ENCODE measurements at places on chromosomes 6 and 20.

GRCh38 chr20:58228484-58229197 is at the start of gene ANKRD60:
Gene ANKRD60, minus strand, starts transcription at chr20:58228653. Its CDS starts 0 bp downstream, at chr20:58228653.
- DNase-seq, result no peak

DNA sequence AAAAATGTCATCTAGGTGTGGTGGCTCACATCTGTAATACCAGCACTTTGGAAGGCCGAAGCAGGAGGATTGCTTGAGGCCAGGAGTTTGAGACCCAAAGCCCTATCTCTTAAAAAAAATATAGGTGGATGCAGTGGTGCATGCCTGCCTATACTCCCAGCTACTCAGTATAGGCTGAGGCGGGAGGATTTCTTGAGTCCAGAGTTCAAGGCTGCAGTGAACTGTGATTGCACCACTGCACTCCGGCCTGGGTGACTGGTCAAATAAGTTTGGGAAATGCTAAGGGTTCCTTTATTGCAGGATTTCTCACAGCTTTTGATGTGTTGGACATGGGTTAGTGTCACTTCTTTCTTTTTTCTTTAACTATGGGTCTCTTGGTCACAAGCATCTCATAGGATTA is 261.3 kb downstream of the PLCB1 start:
- DNase-seq, result no peak

DNA sequence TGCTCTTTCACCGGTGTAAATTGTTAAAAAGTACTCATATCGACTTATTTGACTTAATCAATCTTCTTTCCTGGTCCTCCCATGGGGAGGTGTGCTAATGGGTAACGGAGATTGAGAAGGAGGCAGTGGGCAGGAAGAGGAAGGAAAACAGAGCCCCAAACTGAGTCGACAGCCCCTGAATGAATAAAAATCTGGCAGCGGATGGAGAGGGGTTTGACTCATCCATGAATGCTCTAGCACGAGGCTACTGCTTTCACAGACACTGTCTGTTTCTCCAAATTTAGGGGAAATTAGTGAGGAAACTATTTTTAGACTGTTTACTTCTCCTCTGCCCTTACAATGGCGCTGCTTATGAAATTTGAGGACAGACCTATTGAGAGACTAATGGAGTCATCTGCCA is 142.2 kb upstream of the ATXN1 start:
- peak; percentile 7 for DNase-seq

DNA sequence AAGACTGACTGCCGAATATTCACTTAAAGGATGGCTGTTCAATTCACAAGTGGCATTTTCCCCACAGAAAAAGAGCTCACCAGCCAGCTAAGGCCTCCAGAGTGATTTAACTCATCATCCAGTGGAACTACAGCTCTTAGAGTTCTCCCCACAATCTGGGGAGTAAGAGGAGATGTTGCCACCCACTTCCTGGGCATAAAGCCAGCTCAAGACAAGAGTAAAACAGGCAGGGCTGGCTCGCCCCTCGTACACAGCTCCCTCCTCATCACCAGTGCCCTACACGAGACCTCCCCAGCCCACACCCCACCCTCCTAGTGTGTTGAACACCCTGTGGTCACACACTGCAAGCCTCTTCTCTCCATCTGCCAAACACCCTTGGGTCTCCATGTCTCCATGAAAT is 47.2 kb upstream of the IPCEF1 start:
- no peak for DNase-seq

DNA sequence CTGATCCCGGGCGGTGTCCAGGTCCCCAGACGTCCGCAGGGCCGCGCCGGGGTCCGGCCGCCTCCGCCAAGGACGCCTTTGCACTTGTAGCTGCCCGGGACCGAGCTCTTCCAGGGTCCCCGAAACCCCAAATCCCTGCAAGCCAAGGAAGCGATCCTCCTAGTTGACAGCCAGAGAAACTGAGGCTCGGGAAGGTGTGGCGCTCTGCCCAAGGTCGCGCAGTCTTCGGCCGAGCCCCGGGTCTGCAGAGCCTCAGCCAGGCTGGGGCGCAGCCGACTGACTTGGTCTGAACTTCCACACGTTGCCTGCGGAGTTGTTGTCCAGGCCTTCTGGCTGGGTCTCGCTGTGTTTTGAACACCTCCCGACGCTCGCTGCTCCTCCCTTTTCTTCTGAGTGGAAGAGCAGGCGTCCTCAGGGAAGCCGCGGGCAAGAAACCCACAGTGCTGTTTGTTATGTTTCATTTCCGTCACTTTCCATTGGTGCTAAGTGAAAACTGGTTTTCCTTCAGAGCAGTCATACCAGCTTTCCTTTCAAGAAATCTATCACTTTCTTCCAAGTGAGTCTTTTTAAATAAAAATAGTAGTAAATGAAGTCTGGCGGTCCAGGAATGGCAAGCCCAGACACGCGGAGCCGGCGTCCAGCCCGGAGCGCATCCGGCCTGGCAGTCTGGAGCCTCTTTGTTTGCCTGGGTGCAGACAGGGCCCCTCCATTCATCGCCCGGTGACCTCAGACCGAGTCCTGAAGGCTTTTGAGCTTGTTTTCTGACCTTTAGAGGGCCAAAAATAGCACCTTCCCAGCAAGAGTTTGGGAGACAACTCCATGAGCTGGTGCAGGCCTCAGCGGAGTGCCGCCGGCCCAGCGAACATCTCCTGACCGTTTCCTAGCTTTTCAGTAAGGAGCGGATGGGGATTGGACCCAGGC is 698 bp downstream of the FAM210B start:
- DNase-seq, result peak; percentile 65

- peak; percentile 75 for DNase-seq
Observed at GRCh38 chr20:25310268-25310920, 62.5 kb downstream of the PYGB start.

- no peak for DNase-seq
Observed at GRCh38 chr6:53128842-53129241, 19.8 kb downstream of the GCM1 start.

GRCh38 chr6:72825315-72825911 is 203.5 kb downstream of the KCNQ5 start:
- no peak for DNase-seq

DNA sequence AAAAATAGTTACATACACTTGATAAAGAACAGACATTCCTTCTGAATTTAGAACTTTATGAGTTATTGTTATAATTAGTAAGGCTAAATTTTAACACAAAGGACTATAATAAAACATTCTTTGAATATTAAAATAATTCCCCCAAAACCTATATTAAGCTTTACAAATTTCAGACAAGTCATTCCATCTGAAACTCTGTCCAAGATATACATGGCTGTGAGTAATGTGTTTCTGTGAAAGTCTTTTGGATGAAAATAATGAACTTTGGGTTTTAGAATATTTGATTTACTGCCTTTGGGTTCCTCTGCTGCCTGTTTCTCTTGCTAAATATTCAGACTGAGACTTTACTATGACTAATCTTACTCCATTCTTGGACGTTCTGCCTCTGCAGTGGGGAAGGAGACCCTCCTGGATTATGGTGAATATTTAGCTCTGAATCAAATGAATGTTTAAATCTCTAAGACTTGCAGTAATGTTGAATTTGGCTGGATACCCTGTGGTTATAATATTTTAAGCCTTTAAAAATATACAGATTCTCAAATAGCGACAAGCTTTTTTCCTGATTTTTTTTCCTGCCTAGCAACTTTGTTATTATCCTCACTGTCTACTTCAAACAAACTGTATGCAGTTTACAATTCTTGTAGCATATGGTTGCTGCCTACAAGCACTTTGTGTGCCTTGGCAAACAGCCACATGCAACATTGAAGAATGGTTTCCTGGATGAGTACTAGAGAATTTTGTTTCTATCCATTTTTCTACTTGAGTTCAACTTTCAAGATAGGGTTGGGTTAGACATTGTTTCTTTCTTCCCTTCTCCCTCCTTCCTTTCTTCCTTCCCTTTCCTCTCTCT is 51.4 kb downstream of the TXLNB start:
- DNase-seq, result no peak

GRCh38 chr6:157459327-157459726 is 78.3 kb downstream of the ZDHHC14 start:
- no peak for DNase-seq

DNA sequence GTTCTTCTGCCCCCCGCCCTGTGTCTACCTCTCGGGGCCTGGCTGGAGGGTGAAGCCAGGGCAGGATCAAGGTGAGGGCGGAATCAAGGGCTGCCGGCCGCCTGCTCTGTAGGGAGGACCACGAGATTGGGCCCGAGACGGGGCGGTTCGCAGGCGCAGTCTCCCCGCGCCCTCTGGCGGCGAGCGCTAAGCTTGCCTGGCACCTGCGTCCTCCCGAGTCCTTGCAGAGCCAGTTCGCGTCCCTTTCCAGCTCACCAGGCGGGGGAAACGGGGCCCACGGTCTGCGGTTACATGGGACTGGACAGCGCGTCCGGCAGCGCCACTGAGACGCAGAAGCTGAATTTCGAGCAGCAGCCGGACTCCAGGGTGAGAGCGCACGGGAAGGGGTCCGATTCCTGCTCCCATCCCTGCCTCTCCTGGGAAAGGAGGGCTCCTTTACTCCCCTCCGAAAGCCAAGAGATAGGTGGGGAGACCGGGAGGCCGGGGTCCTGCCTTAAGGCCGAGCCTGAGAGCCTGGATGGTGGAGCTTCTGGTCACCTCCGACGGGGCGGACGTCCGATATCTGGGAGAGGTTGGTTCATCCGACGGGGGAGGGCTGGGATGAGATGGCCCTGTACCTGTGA is 3.6 kb upstream of the MATN4 start:
- no peak for DNase-seq

GRCh38 chr6:46129291-46129628 is 529 bp upstream of the ENPP4 start:
- peak; percentile 16 for DNase-seq

DNA sequence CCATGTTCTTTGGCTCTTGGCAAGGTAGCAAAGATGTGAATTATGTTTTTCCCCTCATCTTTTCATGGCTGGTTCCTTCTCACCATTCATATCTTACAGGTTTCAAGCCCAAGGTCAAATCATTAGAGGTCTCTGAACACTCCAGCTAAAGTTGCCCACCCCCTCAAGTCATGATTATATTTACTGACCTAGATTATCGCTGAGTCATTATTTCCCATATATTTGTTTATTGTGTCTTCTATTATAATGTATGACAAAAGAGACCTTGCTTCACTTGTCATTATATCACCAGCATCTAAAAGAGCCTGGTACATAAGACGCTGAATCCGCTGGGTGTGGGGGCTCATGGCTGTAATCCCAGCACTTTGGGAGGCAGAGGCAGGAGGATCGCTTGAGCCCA is 12.4 kb downstream of the DSN1 start:
- no peak for DNase-seq

DNA sequence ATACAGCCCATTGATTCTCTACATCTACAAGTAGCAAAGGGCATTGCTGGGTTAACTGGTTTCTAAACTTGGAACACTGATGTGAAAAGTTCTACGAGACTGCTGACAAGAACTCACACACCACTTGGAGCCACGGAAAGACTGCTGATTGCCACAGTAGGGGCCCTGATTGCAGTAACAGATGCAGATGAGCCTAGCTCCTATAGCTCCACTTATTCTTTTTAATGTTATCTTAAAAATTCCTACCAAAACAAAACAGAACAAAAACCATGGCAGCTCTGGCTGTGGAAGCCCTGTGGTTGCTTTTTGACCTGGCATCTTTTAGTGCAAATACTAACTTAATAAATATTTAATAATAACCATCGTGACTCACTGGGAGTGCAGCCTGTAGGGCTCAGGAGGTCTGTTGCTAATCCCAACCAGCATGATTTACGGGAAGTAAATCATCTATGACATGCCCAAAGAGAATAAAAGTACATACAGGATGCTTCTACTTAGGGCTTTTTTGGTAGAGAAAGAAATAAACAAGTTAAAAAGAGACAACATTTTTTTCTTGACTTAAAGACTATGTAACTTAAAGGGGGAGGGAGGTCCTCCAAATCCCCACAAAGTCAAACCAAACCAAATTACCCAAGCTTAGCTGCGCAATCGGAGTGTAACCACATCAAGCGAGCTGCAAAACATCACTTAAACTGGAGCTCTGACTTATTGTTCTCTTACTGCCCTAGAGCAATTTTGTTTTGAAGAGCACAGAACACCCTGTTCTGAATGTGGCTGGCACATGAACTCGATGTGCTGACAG is 87.2 kb downstream of the FKBP5 start:
- DNase-seq, result peak; percentile 75

GRCh38 chr6:129920103-129920798 is 59.1 kb upstream of the TMEM244 start:
- DNase-seq, result no peak

GRCh38 chr6:23910420-23910819 is 215.6 kb upstream of the NRSN1 start:
- no peak for DNase-seq

All from globus pallidus (tissue), 1 donor.